ENCODE measurements at places on chromosomes 5 and 9.

DNA sequence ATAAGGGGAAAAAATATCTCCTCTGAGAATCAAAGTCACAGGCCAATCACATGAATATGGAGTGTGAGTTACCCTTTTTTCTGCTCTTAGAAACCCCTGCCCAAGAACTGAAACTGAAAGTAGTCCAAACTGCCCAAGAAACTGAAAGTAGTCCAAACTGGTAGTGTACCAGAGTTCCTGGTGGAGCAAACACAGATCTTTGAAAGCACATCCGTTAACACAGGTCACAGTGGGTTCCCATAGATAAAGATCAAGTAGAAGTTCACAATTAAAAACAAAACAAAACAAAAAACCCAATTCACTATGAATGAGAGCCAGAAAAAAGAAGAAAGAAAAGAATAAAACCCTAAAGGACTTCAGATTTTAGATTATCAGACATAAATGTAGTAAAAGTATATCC is 332.4 kb upstream of the EFNA5 start:
- DNase-seq = no peak

- no peak for DNase-seq
Observed at GRCh38 chr5:139079991-139080610, 118.1 kb downstream of the SIL1 start.

DNA sequence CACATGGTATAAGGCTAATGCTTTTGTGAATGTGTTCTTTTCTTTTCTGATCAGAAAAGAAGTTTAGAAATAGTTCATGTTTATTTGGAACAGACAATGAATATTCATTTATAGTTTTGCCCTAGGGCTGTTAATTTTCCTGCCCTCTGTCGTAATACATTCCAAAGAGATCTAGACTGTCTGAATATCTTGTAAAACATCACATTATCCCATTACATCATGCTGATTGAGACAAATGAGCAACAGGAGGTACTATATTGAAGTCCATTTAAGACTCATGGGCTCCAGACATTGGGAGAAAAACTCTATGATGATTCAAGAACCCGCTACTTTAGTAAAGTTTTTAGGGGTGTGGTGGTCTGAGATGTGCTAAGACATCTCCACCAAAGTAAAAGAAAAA is 121.2 kb upstream of the MAP1B start:
- no peak for DNase-seq

DNA sequence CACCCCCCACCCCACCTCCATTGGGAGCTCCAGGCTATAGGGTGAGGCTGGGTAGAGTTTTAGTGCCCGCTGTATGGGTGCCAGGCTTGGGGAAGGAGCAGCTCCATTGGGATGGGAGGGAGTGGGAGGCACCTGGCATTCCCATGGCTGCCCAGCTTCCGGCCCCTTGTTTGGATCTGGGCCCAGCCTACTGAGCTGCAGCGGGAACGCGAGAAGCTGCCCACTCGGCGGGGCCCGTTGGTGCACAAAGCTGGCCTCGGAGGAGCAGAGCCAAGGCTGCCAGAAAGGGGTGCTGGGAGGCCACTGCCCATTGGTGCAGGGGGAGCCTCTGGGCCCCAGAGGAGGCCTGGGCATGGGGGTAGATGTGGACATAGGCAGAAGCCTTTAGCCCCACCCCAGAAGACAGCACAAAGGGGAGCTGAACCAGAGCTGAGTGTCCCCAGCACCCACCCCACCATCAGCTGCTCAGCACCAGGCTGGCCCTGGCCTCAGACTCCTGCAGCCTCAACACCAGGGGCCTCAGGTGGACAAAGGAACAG is 4.4 kb downstream of the LCN9 start:
- DNase-seq = no peak

- DNase-seq = no peak
Observed at GRCh38 chr5:115335301-115335700, 38.8 kb upstream of the CCDC112 start.

- no peak for DNase-seq
Observed at GRCh38 chr9:21988056-21988990, 5.9 kb downstream of the CDKN2A start.

GRCh38 chr9:117470902-117471301 is 56.0 kb upstream of the ASTN2 start:
- no peak for DNase-seq

DNA sequence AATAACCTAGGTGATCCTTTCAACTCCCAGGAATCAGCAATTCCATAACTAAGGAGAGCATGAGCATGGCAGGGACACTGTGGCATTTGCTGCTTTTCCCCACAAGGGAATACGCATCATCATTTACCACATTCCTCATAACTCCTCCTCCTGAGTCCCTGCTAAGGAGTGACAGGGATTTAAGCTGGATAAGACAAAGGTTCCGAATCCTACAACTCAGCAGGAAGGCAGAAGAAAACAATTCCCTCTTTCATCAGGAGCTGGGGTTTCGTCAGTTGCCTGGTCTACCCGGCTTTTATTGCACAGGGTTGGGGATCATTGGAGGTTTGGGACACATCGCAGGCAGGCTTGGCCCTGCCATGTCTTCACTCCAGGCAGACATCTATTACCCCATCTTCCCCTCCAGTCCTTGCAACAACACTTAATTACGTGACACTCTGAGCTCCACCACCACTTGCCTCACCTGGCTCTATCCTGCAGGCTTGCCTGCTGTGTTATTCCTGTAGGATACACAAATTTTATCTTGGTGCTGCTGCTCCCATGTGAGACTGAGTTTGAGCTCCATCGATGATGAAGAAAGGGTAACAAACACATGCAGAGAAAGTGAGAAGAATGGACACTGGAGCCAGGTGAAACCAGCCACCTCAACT is 563.0 kb upstream of the KLF4 start:
- DNase-seq = no peak

DNA sequence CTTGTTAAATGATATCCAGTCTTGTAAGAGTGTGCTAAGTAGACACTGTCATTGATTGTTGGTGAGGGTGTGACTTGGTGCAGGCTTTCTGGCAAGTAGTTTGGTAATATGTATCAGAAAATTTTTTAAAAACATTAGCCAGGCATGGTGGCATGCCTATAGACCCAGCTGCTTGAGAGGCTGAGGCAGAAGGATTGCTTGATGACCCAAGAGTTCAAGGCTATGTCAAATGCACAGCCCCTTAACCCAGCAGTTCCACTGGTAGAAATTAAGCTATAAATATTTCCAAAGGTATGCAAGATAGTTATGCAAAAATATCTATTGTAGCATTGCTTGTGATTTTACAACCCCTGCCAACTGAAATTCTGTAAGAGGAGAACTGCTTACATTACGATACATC is 24.2 kb downstream of the ZBTB43 start:
- no peak for DNase-seq

DNA sequence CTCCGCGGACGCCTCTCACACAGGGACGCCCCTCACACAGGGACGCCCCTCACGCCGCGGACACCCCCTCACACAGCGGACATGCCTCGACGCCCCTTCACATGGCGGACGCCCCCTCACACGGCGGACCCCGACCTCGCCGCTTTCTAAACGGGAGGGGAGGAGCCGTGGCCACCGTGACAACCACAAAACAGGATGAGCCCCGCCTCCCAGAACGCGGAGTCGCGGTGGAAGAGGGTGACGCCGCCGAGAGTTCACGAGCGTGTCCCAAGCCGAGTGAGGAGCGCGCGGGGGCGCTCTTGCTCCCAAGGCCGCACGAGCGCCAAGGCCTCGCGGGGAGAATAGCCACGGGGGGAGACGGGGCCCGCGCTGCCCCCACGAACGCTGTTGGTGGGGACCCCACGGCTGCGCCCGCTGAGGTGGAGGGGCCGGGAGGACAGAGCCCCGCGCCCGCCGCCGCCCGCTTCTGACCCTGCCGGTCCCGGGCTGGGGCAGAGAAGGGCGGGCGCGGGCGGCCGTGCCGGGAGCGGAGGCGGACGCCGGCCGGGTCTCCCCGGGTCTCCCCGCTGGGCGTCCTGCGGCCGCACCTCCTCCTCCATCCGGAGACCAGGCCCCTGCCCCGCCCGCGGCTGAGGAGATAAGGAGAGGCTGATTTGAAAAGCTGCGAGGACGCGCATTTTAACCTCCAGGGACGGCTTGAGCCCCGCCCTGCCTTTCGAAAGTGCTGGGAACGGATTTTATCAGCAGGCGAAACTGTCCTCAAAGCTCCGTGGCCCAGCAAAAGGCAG is 3.9 kb upstream of the NKD2 start:
- DNase-seq = peak; percentile 18

- DNase-seq = peak; percentile 12
Observed at GRCh38 chr9:33264003-33264472, 470 bp downstream of the BAG1 start.

DNA sequence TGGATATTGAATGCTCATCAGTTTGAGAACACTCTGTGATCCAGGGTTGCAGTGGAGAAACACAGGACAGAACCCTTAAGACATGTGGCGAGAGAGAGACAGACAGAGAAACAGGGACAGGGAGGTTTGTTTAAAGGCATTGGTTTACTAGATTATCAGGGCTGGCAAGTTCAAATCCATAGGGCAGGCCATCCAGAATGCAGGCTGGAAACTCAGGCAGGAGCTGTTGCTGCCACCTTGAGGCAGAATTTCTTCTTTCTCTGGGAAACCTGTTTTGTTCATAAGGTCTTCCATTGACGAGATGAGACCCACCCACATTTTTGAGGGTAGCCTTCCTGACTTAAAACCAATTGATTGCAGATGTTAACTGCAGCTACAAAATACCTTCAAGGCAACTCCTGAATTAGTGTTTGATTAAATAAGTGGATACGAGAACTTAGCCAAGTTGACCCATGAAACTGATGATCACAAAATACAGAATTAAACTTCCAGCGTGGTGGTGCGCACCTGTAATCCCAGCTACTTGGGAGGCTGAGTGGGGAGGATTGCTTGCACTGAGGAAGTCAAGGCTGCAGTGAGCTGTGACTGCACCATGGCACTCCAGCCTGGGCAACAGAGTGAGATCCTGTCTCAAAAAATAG is 55.9 kb downstream of the NSUN2 start:
- DNase-seq = no peak

- no peak for DNase-seq
Observed at GRCh38 chr9:12923468-12924009, 148.7 kb downstream of the LURAP1L start.

GRCh38 chr5:33270671-33271070 is 170.1 kb upstream of the TARS1 start:
- no peak for DNase-seq

GRCh38 chr5:30436691-30437090 is 756.8 kb upstream of the CDH6 start:
- no peak for DNase-seq

GRCh38 chr5:2282893-2283292 is 400.2 kb upstream of the IRX4 start:
- no peak for DNase-seq

GRCh38 chr5:167731951-167732350 is 559.5 kb upstream of the WWC1 start:
- DNase-seq = no peak

DNA sequence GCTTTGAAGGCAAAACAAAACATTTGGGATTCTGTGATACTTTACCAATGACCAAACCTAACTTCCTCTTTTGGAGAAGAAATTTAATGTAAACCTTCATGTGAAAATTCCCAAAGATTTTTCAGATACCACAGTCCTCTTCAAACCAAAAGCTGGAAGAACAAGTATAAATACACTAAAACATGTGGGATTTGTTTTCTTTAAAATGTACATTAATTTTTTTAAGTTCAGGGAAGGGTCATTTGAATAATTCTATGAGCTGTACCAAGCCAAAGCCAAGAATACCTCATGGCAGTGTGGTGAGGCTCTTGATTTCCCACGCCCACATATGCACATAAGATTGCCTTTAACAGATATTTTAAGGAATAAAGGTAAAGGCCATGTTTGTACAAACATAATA is 28.4 kb upstream of the ITGA1 start:
- DNase-seq = no peak

GRCh38 chr5:146641941-146642340 is 126.0 kb upstream of the GPR151 start:
- no peak for DNase-seq

DNA sequence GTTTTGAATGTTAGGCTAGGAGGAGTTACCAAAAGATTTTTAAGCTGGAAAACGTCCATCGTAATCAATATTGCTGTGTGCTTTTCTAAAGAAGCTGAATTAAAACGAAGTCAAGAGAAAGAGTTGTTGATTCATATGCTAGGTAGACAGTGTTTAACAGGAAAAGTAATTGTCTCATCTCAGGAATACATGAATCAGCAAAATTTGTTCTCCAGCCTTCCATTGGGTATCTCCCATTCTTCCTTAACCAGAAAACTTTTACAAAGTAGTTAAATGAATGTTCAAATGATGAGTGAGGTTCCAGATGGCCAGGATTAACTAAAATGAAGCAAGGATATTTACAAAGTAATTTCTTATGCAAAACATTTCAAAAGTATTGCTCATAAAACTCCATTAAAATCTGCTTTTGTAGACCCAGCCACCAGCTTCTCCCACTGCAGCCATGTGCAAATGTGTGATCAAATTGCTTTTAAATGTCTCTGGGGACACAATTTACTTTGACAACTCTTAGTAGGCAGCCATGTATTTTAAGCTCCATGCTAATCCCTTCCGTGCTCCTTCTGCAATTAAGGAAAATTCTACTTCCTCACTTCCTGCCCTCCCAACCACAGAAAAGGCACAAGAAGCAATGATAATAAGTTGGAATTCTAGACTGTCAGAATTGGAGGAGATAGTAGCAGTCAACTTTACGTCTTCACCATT is 121.2 kb downstream of the HTR4 start:
- DNase-seq = no peak

GRCh38 chr5:77683171-77683732 is 44.7 kb upstream of the OTP start:
- no peak for DNase-seq

GRCh38 chr9:129309041-129309430 is 131.0 kb upstream of the IER5L start:
- no peak for DNase-seq

DNA sequence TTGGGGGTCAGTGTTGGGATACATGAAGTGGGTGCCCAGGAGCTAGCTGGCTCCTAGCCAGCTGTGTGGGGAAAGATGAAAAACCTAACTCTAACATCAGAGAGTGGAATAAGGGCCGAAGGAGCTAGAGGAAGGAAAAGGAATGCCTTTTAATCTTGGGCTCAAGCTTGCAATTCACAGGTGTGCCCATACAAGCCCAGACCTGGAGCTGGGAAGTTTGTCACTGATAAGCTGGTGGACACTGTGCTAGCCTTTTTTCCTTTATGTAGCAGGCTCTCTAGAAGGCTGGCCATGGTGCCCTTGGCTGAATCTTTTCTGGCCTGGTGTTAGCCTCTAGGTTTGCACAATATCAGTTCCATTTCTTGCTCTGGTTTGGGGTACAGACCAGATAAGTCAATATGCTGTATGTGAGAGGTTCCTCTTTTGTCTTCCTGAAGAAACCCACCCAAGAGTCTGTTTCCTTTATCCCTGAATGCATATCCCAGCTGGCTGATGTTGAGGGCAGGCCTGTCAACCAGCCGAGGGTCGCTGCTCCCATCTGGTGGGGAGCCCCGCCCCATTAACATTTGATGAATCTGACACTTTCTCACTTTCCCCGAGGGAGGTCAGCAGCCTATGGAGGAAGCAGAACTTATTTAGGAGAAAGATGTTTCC is 92.4 kb upstream of the CXCL14 start:
- DNase-seq = no peak

GRCh38 chr9:35518981-35519679 is 29.2 kb downstream of the RUSC2 start:
- no peak for DNase-seq

Data from stimulated activated CD8-positive, alpha-beta memory T cell treated with anti-CD3 and anti-CD28 coated beads, Interleukin-12 subunit alpha, Interleukin-12 subunit beta, amount 100 ng/mL, for 4 hours (primary cell).